ENCODE measurements at places on chromosomes 1 and 21.

DNA sequence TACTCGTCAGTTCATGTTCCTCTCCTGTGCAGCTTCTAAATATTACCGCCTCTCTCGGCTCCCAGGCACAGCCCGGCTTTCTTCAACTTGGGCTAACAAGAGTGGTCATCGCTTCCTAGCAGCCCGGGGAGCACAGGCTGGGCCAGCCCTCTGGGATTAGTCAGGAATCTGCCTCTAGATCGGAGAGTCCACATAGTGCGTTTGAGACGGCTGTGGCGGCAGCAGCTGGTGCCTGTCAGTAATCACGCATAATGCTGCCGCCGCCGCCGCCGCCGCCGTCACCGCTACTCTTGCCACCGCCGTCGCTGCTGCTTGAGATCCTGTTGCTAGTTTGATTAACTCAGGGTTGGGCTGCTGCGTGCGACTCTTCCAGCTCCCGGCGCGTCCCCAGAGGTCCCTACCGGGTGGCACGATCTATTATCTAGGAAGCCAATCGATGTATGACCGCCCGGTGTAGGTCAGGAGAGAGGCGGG lies at the start of gene RXRG:
TSS of gene RXRG (minus strand) at position 230 of the 474 bp plus-strand sequence. CDS start 233 bp downstream, outside the sequence.
- peak; percentile 59 for DNase-seq

DNA sequence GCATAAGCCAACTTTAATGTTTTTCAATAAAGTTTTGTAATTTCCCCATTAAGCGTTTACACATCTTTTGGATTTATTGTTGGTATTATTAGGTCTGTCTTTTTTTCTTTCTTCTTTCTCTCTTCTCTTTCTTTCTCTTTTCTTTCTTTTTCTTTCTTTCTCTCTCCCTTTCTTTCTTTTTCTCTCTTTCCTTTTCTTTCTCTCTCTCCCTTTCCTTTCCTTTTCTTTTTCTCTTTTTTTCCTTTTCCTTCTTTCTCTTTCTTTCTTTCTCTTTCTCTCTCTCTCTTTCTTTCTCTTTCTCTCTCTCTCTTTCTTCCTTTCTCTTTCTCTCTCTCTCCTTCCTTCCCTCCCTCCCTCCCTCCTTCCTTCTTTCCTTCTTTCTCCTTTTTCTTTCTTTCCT lies 31.3 kb downstream of the ERRFI1 start:
- DNase-seq = no peak

DNA sequence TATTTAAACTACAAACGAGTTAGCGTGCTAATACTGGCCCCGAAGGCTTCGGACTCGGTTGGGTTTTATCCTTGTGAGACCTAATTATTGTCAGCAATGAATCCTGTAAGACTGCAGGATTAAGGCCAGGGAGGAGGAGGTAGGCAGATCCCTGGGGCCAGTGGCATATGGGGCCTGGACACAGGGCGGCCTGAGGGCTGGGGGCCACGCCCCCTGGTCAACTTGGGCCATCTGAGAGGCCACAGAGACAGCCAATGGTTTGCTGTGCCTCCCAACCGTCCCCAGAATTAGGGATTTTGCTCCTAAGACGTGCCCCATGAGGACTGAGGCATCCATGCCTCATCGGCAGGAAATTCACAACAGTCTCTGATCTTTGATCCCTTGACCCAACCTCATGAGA lies 31.1 kb upstream of the DISP3 start:
- no peak for DNase-seq

DNA sequence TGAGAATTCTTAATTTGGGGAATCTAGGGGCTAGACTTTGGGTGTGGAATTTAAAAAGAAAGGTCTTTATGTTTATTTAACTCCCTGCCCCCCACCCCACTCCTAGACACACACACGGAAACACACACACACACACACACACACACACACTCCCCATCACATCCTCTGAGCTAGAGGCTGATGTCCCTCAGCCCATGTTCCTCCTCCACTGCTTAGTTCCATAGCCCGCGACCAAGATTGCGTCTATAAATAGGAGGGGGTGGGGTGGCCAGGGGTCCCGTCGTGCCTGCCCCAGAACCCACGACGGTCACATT lies 655 bp upstream of the KIRREL1 start:
- DNase-seq = no peak

DNA sequence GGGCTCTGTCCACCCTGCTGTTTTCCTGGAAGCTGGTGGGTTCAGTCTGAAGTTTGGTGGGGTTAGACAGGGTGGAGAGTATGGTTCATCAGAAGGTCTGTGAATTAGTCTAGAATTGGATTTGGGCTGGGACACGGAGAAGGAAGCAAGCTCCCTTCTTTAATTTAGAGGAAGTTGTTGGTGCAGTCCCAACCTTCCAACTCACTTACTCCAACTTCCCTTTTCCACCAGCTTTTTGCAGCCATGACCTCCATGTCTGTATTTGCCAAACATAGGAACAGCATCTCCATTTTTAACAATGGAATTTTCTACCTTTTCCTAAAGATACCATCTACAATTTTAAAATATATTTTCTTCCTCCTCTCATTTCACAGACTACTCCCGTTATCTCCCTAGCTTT lies 28.5 kb upstream of the PRELP start:
- DNase-seq = no peak

GRCh38 chr1:247269133-247269532 lies 13.3 kb downstream of the VN1R5 start:
- no peak for DNase-seq

DNA sequence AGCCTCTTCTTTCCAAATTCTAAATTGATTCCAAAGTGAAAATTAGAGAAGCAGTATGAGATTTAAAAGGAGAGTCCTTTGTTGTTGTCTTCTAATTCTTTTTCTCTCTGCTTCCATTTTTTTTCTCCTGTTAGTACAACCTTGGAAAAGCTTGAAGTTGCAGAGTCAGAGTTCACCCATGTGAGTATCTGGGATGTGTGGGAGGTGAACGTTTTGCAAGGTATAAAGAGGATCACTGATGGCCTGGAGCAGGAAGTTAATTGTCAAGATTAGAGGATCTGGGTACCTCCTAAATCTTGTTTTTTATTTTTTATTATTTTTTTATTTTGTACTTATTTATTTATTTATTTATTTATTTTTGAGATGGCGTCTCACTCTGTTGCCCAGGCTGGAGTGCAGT lies 7.7 kb upstream of the PSMD4 start:
- DNase-seq = no peak

GRCh38 chr1:114737314-114737849 lies 20.4 kb downstream of the CSDE1 start:
- peak; percentile 48 for DNase-seq

DNA sequence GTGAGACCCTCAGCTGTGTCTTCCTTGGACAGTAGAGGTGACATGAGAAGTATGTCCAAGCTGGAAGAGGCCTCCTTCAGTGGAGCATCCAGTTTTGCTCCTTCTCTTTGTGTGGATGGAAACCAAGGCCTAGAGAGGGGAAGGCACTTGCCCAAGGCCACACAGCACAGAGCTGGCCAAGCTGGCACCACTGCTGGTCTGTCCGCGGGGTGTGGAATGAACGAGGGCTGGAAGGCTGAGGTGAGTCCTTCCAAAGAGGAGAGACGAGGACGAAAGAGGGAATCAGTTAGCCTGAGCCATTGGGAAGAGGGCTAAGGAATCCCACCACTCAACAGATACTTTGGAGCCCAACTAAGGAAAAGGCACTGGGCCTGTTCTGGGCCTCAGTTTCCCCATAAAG lies 27.8 kb upstream of the SELENON start:
- no peak for DNase-seq

DNA sequence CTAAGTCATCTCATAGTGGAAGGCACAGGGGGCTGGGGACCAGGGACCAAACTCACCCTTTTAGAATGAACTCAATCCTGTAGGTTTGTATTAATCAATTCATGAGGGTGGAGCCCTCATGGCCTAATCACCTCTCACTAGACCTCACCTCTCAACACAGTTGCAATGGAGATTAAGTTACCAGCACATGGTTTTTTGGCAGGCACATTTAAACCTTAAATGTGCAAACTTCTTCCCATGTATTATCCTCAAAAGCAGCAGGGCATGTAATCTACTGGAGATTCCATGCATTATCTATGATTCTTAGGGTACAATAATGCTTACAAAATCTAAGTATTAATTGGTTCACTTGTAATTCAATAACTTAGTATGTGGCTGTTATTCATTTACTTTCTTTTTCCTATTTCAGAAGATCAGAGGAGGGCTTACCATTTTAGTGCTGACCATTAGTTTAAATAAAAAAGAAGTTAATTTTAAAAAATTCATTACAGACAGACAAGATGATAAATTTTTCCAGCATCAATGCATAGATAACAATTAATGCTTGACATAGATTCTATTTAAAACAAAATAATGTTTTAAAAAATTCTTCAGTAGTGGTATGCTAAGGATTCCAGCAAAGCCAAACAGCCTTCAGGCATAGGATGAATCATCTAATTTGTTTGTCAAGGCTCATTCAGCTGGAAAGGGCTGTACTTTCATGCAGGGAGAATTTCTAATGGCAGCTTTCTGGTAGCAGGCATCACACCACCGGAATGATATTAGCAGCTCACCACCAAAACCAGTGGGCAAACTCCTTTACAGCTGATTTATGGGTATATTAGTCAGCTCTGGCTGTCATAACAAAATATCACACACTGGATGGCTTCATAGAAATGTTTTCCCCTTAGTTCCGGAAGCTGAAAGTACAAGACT lies 124.6 kb upstream of the ZNF648 start:
- peak; percentile 51 for DNase-seq

DNA sequence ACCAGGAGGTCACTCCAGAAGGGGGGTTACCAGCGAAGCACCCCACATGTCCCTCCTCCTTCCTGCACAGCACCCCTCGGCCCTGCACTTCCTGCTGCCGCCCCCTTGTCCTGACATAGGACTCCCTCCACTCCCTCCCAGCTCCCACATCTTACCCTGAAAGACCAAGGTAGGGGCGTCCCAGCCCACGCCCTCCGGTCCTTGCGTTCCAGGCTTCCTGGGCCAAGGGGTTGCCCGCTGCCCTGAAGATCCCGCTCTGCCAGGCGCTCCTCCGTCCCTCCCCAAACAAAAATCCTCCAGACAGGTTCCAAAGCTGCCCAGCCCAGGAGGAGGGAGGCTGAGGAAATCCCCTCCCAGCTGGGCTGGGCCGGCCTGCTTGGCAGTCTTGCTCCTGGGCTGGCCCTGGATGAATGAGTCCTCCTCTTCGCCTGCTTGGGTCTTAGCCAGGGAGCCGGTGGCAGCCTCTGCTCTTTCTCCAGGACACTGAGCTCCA lies at the start of gene RHBDL2:
TSS of gene RHBDL2 (minus strand) at position 304 of the 493 bp plus-strand sequence. CDS start 22,618 bp downstream, outside the sequence.
- DNase-seq = no peak

GRCh38 chr1:177273141-177273540 lies 102.4 kb downstream of the BRINP2 start:
- no peak for DNase-seq

DNA sequence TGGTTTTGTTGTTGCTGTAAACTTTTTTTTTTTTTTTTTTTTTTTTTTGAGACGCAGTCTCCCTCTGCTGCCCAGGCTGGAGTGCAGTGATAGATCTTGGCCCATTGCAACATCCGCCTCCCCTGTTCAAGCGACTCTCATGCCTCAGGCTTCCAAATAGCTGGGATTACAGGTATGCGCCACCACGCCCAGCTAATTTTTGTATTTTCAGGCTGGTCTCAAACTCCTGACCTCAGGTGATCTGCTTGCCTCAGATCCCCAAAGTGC lies 78.9 kb upstream of the SLC45A1 start:
- no peak for DNase-seq

- DNase-seq = no peak
Measured at GRCh38 chr1:110928904-110929303, 34.8 kb downstream of the LRIF1 start.

DNA sequence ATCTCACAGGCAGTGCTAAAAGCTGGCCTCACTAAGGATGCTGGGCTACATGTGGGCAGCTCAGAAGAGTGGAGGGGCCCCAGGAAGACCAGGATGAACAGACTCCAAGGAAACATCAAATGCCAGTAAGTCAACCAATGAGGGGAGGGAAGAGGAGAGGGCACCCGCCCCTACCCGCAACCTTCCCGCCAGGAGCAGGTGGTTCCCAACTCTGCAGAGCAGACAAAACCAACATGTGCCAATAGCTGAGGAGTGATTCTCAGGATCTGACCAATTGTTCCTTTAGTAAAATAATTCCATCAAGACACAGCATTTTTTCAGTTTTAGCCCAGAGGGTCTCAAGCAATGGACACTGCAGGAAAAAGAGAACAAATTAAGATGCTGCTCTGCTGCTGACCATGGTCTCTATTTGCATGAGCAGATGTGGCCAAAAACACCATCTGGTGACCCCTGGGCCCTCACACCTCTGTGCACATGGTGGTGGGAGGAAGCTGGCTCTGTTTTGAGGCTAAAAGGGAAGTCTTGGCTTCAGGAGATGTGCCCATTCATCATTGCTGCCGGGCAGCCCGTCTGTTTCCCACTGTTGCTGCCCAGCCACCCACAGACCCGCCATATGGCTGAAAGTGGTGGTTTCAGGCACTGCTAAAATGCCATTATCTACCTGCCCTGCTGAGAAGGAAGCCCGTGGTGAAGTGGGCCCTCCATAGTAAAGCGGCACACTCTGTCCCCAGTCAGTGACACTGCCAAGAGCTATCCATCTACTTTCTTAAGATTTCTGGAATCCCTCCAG lies 231.8 kb downstream of the KCNH1 start:
- DNase-seq = no peak

GRCh38 chr1:204821476-204821875 lies 49.2 kb upstream of the NFASC start:
- DNase-seq = no peak

DNA sequence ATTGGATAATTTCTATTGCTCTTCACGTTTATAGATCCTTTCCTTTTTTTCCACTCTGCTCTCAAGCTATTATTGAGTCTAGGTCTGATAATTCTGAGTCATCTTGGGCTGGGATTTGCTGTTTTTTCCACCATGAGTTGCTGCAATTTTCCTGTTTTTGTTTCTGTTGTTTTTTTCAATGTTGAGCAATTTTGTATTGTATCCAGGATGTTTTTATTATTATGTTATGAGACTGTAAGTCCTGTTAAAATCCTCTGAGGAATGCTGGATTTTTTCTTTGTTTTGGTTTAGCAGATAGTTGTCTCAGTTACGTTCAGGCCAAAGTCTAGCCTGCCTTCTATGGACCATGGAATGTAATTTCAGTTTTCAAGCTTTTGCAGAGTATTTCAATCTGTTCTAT lies 13.0 kb upstream of the SLC35A3 start:
- DNase-seq = no peak

GRCh38 chr1:55894521-55894920 lies 679.4 kb upstream of the USP24 start:
- DNase-seq = no peak

- peak; percentile 42 for DNase-seq
Measured at GRCh38 chr1:243849421-243850201, 432 bp downstream of the AKT3 start.

DNA sequence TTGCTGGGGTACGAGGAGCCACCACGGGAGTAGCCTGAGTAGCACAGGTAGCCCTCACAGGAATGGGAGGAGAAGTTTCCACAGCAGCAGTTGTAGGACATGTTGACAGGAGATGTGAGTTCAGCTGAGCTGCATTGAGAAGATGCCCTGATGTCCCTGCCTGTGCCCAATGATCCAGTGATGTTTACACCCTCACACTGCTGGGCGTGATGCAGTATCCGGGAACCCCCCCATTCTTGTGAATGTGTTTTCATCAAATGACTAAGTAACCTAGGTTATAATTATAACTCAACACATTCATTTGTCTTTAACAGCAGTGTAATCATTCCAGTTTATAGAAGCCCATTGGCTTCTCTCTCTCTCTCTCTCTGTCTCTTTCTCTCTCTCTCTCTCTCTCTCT lies at the start of gene KRTAP23-1:
TSS of gene KRTAP23-1 (minus strand) at position 101 of the 400 bp plus-strand sequence. CDS start at position 101, 0 bp downstream.
- DNase-seq = no peak

All from hepatocyte (in vitro differentiated cells).